ENCODE measurements at places on chromosomes 2 and 18. TPM values are rescaled to one million over a fixed set of nuclear protein-coding genes. Genes with fewer than 3 reads are reported as not detected.
A peak's percentile ranks its signal among the peaks of the same experiment; 100 is the strongest.

GRCh38 chr2:6913415-6914157 is 3.6 kb upstream of the RNF144A start:
- peaks cover 5% of the 10 kb centered on the region for H3K36me3 ChIP-seq
- no peak for DNase-seq
- H3K27ac ChIP-seq, result no peak overlapping the region
- H3K4me1 ChIP-seq, result no peaks in the 10 kb centered on the region
- peaks cover 3% of the 10 kb centered on the region for H3K27me3 ChIP-seq

Gene GPBAR1
- 0.11 TPM for total RNA-seq

- H3K27me3 ChIP-seq, result peaks cover 5% of the 10 kb centered on the region
- no peaks in the 10 kb centered on the region for H3K36me3 ChIP-seq
- DNase-seq, result no peak
- no peak overlapping the region for H3K4me3 ChIP-seq
- peaks cover 6% of the 10 kb centered on the region for H3K4me1 ChIP-seq
Observed at GRCh38 chr18:58800582-58800981, 64.1 kb upstream of the ZNF532 start.

Gene NEURL3
- not detected for total RNA-seq

- DNase-seq, result peak; percentile 64
- H3K4me1 ChIP-seq, result peaks cover 59% of the 10 kb centered on the region
- peak overlapping the region; percentile 82 for H3K4me3 ChIP-seq
- no peaks in the 10 kb centered on the region for H3K36me3 ChIP-seq
- no peaks in the 10 kb centered on the region for H3K27me3 ChIP-seq
Observed at GRCh38 chr2:191571163-191571769, 106.7 kb upstream of the NABP1 start.

Gene LCT
- total RNA-seq, result not detected

Gene SLC23A3
- 1.3 TPM for total RNA-seq

Gene RPL37A
- 2,572 TPM for total RNA-seq

- H3K27ac ChIP-seq, result no peak overlapping the region
- no peaks in the 10 kb centered on the region for H3K36me3 ChIP-seq
- H3K4me3 ChIP-seq, result no peak overlapping the region
Observed at GRCh38 chr18:765764-766549, 46.1 kb downstream of the YES1 start.
